Sigmoid colon (tissue), 7 donors: ENCODE measurements at places on chromosomes 12 and 14.

- no peaks in the 10 kb centered on the region for H3K4me1 ChIP-seq
- no peak for DNase-seq
Observed at GRCh38 chr14:51554953-51555352, 96.8 kb upstream of the FRMD6 start.

- H3K4me3 ChIP-seq = no peak overlapping the region
- H3K27me3 ChIP-seq = no peaks in the 10 kb centered on the region
- no peak overlapping the region for H3K27ac ChIP-seq
- no peaks in the 10 kb centered on the region for H3K36me3 ChIP-seq
Observed at GRCh38 chr12:93536111-93536765, 36.2 kb upstream of the SOCS2 start.

GRCh38 chr14:101192661-101193000, 289.1 kb upstream of the RTL1 start:
- no peaks in the 10 kb centered on the region for H3K4me1 ChIP-seq
- H3K36me3 ChIP-seq = no peaks in the 10 kb centered on the region
- no peaks in the 10 kb centered on the region for H3K27me3 ChIP-seq
- no peak overlapping the region for H3K4me3 ChIP-seq

DNA sequence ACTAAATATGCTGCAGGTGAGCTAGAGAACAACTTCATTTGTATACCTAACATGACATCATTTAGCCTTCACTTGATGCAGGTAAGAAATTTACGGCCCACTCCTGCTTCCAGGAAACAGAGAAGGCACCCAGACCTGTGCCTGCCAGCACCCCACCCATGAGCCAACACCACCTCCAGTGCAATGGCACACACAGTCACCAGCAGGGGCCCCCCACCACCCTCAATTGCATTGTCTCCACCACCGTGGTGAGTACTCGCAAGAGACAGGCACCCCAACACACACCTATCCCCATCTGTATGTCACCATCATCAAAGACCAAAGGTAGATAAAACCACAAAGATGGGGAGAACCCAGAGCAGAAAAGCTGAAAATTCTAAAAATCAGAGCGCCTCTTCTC, 107.6 kb downstream of the KLHL28 start:
- no peaks in the 10 kb centered on the region for H3K4me1 ChIP-seq
- H3K4me3 ChIP-seq = no peak overlapping the region
- DNase-seq = no peak
- no peak overlapping the region for H3K27ac ChIP-seq
- no peaks in the 10 kb centered on the region for H3K27me3 ChIP-seq
- H3K36me3 ChIP-seq = no peaks in the 10 kb centered on the region

GRCh38 chr14:68822132-68822651, 29.3 kb upstream of the ZFP36L1 start:
- H3K27me3 ChIP-seq = no peaks in the 10 kb centered on the region
- no peak overlapping the region for H3K4me3 ChIP-seq
- no peaks in the 10 kb centered on the region for H3K36me3 ChIP-seq
- no peak for DNase-seq
- H3K27ac ChIP-seq = no peak overlapping the region

DNA sequence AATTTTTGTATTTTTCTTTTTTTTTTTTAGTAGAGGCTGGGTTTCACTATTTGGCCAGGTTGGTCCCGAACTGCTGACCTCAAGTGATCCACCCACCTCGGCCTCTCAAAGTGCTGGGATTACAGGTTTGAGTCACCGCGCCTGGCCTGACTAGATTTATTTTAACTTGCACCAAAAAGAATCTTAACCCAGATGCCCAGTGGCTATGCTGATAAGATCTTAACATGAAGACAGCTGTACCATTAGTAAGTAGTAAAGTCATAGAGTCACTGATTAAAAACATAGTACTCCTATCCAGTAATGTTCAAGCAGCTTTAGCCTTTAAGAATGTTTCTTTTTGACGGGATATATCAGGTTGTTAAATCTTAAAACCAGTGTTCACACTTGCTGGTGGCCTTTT, 1061.8 kb upstream of the FLRT2 start:
- H3K27me3 ChIP-seq = no peaks in the 10 kb centered on the region
- no peak overlapping the region for H3K27ac ChIP-seq
- no peaks in the 10 kb centered on the region for H3K36me3 ChIP-seq
- H3K4me3 ChIP-seq = no peak overlapping the region
- DNase-seq = no peak
- no peaks in the 10 kb centered on the region for H3K4me1 ChIP-seq

DNA sequence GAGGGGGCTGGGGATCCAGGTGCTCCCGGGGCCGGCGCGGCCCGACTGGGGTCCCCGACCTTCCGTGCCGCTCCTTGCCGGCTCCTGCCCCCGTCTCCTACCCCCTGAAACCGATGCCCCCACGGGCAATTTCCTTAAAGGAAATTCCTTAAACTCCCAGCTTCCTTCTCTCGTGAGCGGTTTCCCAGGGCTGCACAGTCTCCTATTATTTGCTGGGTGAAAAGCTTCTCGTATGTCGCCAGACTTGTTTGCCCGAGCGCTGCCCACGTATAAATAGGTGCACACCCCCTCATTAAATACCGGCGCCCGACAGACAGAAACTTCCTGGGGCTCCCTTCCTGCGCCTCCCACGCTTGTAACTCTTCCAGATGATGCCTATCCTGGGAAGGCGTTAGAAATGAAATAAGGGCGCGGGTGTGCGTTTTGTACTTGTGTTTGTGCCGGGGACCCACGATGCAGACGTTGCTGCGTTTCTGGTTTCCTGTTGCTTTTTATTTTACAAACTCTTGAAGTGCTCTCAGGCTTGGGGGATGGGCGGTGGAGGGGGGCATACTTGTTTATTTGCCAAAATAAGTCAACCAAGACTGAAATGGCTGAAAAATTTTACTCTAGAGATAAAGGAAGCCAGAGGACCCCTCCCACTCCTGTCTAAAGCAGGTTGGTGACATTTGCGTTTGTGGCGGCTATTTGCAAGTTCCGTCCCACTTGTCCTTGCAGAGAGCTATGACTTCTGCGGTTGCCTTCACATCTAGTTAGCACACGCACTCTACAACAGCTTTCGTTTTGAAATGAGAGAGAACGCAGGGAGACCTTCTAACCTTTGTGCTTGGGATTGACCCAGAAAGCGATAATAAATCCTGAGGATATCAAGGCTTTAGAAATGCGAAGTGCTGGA, 1.0 kb downstream of the HIP1R start:
- peak; percentile 66 for DNase-seq
- no peaks in the 10 kb centered on the region for H3K27me3 ChIP-seq
- H3K27ac ChIP-seq = peak overlapping the region; percentile 64

- DNase-seq = no peak
- H3K4me3 ChIP-seq = no peak overlapping the region
- no peak overlapping the region for H3K27ac ChIP-seq
- H3K27me3 ChIP-seq = no peaks in the 10 kb centered on the region
- H3K36me3 ChIP-seq = no peaks in the 10 kb centered on the region
- no peaks in the 10 kb centered on the region for H3K4me1 ChIP-seq
Observed at GRCh38 chr12:78530100-78530765, 334.3 kb upstream of the SYT1 start.

DNA sequence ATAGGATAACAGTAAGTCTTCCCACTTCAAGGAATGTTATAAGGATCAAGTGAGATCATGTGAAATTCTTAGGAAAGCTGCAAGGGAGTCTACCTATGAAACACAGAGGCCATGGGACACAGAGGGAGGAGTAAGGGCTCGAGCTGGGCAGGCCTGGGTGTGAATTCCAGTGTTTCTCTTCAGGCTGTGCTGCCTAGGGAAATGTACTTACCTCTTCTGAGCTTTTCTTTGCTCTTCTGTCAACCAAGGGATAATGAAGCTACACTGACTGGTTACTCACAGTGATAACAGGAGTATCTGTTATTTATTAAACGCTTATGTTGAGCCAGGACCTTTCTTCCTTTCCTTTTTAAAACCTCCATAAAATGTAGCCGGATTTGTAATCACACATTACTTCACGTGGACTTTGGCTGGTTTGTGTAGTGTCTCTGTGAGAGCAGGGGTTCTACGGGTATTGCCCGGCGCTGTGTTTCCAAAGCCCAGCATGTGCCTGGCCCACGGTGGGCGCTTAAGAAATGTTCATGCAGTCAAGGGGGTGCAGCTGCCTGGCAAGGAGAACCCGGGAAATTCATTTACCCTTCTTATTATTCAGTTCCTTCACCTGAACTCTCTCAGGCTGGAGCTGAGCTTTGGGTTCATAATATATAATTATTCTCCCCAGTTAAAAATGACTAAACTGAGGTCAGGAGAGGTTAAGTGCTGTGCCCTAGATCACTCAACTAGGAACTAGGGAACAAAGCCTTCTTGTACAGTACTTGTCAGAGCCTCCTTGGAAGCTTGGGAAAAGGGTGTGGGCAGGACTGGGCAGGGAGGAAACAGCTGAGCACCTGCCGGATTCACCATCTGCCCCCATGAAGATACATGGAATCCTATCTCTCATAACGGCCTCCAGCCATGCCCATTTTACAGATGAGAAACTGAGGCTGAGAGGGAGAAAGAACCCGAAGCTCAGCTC, 214.2 kb downstream of the CACNA1C start:
- H3K4me3 ChIP-seq = no peak overlapping the region
- no peaks in the 10 kb centered on the region for H3K4me1 ChIP-seq
- H3K27ac ChIP-seq = peak overlapping the region; percentile 84
- H3K36me3 ChIP-seq = no peaks in the 10 kb centered on the region
- no peaks in the 10 kb centered on the region for H3K27me3 ChIP-seq

DNA sequence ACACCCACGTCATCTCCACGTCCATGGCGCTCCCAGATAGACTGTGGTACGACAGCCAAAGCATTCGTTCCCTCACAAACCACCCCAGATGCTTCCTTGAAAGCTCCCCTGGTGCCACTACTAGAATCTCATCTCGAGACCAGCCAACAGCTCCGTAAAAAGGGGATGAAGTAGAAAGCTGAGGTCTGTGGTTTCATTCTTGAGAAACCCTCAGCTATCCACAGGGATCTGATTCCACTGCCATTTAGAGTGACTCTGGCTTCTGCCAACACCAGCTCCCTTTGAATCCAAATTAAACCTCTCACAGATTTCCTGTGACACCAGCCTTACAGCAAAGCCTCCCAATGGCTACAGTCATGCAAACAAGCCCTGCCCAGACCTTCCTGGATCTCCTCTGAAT, 18.5 kb upstream of the FOXN3 start:
- peaks cover 10% of the 10 kb centered on the region for H3K4me1 ChIP-seq
- DNase-seq = peak; percentile 13
- H3K4me3 ChIP-seq = no peak overlapping the region
- no peak overlapping the region for H3K27ac ChIP-seq
- no peaks in the 10 kb centered on the region for H3K27me3 ChIP-seq

- H3K27me3 ChIP-seq = no peaks in the 10 kb centered on the region
- no peak overlapping the region for H3K27ac ChIP-seq
- no peaks in the 10 kb centered on the region for H3K36me3 ChIP-seq
- DNase-seq = no peak
Observed at GRCh38 chr14:29108908-29109307, 342.3 kb downstream of the FOXG1 start.

DNA sequence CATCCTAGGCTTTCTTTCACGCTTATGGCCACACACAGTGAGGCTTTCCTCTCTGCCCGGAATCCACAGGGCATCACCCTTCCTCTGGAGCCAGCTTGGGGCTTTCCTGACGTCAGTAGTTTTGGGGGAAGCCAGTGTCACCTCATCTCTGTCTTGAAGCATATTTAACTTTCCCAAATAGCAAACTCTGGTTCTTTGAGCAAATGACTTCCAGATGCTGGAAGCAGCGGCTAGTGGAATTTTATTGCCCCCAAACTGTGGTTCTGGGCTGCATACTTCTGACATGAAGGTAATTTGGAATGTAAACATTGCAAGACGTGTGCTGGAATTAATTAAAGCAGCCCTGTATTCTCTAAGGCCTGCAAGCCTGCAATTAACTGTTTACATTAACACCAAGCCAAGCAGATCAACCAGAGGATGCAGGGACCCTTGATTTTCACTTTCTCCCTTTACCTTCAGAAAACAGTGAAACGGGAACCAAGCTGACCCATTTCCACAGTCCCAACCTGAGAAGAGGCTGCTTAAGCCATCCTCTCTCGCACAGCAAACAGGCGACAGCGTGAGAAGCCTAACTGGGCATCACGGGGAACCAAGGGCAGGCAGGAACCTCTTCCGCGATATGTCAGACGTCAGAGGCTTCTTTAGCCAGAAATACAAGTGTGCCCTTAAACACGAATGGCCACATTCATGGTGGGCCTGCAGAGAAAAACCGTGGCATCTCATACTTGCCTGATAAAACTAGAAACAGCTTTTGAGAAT, 258.4 kb downstream of the CACNA1C start:
- H3K27ac ChIP-seq = peak overlapping the region; percentile 76
- H3K4me1 ChIP-seq = peaks cover 58% of the 10 kb centered on the region
- DNase-seq = no peak
- H3K4me3 ChIP-seq = no peak overlapping the region

DNA sequence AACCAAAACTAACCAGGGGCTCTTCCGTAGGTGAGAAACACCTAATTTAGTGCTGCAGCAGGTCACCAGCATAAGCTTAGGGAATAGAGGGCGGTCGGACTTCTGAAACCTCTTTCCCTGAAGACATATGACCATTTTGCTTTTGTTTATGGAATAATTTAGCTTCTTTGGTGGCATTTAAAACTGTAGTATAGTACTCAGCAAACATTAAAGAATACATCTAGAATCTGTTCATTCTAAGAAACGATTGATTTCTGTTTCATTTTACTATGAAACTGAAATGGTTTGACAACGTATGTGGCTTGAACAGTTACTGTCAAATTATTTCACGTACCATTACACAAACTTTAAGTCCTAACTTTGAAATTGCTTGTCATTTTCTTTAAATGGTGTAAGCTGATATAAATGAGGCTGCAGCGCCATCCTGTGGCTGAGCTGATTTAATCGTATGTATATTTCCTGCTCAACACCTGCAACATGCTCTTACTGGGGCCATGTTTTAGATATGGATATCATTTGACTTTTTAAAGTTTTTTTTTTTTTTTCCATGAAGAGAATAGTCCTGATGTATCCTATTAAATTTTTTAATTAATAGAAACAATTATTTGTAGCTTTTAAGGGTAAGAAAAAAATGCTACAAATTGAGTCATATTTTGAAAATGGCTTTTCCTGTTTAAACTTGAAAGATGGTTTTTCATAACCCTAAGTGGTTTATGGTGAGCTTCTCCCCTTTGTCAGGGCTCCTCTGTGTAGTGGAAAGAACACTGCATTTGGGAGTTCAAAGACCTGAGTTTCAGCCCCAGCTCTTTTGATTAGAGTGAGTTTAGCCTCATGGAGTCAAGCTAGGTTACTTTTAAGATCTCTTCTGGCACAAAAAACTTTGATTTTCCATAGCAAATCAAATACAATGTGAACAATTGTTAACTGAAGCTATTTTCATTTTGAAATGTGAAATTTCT, 27.4 kb downstream of the CFAP54 start:
- no peak overlapping the region for H3K27ac ChIP-seq
- H3K4me1 ChIP-seq = no peaks in the 10 kb centered on the region
- H3K27me3 ChIP-seq = no peaks in the 10 kb centered on the region
- peak; percentile 84 for DNase-seq
- H3K36me3 ChIP-seq = no peaks in the 10 kb centered on the region

GRCh38 chr12:67391034-67391433, 121.9 kb downstream of the CAND1 start:
- no peak overlapping the region for H3K4me3 ChIP-seq
- H3K4me1 ChIP-seq = no peaks in the 10 kb centered on the region
- no peaks in the 10 kb centered on the region for H3K36me3 ChIP-seq
- no peak overlapping the region for H3K27ac ChIP-seq
- no peaks in the 10 kb centered on the region for H3K27me3 ChIP-seq

GRCh38 chr12:129830796-129831195, 73.0 kb downstream of the TMEM132D start:
- H3K27me3 ChIP-seq = no peaks in the 10 kb centered on the region
- H3K36me3 ChIP-seq = no peaks in the 10 kb centered on the region
- no peak overlapping the region for H3K4me3 ChIP-seq
- no peak overlapping the region for H3K27ac ChIP-seq
- no peak for DNase-seq
- H3K4me1 ChIP-seq = no peaks in the 10 kb centered on the region

- H3K4me1 ChIP-seq = no peaks in the 10 kb centered on the region
- H3K4me3 ChIP-seq = no peak overlapping the region
- no peak overlapping the region for H3K27ac ChIP-seq
- no peaks in the 10 kb centered on the region for H3K36me3 ChIP-seq
- no peaks in the 10 kb centered on the region for H3K27me3 ChIP-seq
Observed at GRCh38 chr14:70021548-70022220, 142.5 kb downstream of the SMOC1 start.
